ENCODE measurements at places on chromosomes 2 and 18.

- no peak for DNase-seq
Measured at GRCh38 chr2:23708771-23709170, 218.2 kb downstream of the ATAD2B start.

- no peak for DNase-seq
Measured at GRCh38 chr2:122528061-122528460, 772.6 kb downstream of the TSN start.

- no peak for DNase-seq
Measured at GRCh38 chr18:46622999-46623398, 34.0 kb downstream of the LOXHD1 start.

DNA sequence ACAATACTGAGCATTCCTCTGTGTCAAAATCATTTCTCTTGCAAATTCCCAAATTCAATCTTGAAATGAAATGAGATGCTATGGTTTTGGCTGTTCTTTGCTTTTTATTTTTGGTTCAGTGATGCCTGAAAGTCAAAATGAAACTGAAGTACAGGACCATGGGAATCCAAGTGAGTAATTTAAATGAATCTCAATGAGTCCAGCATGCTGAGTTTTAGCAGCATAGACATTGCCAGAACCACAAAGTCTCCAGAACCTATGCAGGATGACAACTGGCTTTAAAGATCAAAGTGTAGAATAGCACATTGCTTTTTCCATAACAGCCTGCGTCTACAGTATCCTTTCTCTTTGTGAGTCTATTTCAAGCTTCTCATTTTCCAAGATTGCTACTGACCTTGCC lies 1050.7 kb upstream of the PIK3C3 start:
- DNase-seq = no peak

- no peak for DNase-seq
Measured at GRCh38 chr2:195646424-195646823, 10.6 kb upstream of the SLC39A10 start.

DNA sequence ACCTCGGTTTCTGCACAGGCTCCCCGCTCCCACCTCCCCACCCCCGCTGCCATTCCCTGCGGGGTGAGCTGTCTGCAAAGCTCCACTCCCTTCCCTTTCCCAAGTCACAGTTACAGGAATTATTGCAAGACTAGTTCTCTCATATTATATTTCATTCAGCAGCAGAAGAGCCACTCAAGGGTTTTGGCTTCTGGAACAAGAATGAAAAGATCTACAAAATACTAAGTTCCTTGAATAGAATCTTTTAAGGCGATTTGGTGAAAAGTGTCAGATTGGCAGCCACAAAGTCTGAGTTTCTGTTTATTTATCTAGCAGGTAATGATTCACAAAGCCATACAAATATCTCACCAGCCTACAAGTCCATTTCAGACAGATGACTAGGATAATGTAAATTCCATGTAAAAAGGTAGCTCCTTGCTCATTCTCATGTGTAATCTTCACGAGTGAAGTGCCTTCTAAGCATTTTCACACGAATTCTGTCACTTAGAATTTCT lies 221.9 kb upstream of the RBBP8 start:
- DNase-seq = no peak

GRCh38 chr2:31049916-31050588 lies 88.2 kb downstream of the GALNT14 start:
- no peak for DNase-seq

DNA sequence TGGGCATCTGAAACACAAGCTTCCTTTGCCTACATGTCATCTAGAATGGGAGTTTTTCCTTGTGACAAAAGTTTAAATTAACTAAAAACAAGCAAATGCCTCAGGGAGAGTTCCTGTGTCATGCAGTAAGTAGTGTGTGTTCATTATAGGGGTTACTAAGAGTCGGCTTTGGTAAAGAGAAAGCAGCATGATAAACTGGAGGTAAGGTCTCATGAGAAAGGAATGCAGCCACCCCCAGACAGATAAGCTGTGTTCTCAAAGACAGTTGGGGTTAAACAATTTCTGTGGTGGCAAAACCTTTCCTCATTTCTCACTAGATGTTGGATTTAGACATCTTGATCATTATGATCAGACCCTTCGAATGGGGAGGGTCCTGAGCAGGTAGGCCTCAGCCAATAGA lies 129.7 kb downstream of the MAP4K4 start:
- DNase-seq = no peak

GRCh38 chr2:96484091-96484490 lies 21.1 kb downstream of the NEURL3 start:
- DNase-seq = no peak

GRCh38 chr2:113962692-113963480 lies 73.0 kb downstream of the ACTR3 start:
- DNase-seq = no peak

DNA sequence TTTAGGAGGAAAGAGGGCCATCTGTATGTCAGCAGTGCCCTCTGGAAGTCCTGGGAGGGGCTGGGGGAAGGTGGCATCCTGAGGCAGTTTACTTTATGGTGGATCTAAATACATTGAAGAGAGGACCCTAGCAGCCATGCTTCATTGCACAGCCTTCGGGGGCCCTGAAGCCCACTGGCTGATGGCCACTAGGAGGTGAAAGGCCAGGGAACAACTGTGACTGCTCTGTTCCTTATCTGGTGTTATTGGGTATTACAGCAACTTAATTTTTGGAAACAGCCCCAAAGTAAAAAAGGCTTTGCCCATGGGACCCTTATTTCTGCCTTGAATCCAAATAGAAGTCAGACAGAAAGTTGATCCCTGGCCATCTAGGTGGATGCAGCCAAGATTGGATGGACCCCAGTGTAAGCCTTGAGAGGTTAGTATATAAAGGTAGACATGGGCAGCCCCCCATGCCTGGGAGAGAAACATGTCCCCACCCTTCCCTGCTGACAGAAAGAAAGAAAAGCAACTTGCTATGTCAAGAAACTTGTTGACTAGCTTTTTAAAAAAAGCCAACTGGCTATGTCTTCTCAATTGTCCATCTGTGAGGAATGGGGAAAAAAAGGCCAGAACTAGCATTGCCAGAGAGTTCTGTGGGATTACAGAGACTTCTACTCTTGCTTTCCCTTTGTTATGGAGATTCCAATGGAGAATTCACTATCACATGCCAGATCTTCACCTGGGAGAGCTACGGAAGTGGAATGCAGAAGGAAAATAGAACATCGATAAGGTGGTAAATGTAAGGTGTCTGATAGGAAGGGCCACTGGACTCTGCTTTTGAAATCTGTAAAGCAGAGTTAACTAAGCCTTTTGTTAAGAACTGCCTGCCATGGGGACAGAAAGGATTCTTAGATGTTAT lies 58.6 kb upstream of the OSR1 start:
- DNase-seq = no peak

DNA sequence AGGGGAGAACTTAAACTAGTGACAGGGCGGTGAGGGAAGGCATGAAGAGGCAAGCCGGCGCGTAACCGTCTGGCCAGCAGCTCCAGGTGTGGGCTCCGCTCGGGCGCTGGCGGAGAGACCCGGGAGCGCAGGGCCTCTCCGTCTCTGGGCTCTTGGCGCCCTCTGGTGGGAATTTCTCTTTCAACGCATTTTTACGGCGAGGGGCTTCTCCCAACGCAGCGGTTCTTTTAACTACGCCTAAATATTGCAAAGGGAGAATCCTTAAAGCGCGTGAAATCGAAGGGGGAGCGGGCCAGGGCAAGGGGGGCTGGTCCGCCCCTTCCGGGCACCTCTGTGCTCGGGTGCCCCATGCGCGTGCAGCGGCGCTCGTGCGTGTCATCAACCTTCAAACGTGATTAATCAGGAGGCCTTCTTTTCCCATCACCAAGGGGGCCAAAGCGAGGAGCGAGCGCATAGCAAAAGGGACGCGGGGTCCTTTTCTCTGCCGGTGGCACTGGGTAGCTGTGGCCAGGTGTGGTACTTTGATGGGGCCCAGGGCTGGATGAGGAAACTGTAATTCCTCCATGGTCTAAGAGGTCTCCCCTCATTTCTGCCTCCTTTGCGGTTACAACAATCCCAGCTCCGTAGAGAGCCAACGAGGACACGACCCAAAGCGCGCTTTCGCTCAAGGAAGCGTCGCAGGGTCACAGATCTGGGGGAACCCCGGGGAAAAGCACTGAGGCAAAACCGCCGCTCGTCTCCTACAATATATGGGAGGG lies 762 bp upstream of the GAD1 start:
- DNase-seq = no peak

DNA sequence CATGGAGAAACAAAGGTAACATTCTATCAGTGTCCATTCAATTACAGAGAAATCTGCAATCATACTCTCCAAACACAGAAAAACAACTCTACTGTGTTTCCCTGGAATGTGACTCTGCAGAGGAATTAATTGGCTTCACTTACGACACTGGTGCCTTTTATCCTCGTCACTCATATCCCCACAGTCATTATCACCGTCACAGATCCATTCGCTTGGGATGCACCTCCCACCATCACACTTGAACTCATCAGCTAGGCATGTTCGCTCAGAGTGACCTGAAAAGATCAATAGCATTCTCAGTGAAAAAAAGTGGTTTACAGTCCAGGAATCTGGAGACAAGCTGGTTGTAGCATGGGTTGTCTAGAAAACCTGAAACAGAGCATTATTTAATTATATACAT lies 124.3 kb downstream of the DHRS9 start:
- no peak for DNase-seq

- DNase-seq = no peak
Measured at GRCh38 chr2:161421686-161422085, 5.6 kb downstream of the TBR1 start.
